ENCODE measurements at places on chromosomes 3 and 15.

DNA sequence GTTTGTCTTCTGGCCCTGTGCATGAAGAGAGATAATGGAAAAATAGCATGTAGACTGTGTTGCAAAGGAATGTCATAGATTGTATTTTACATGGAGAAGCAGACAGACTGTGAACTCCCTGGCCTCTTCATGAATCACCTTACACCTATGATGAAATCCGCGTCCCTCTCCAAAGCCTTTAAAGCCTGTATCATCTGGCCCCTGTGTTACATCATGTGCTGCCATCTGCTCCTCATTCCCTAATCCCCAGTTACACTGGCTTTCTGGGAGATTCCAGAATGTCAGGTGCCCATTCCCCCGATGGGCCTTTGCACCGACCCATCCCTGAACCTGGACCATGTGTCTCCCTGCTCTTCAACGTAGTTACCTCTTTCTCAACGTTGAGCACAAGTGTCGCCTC lies 190.8 kb downstream of the ADAMTSL3 start:
- no peak for DNase-seq

DNA sequence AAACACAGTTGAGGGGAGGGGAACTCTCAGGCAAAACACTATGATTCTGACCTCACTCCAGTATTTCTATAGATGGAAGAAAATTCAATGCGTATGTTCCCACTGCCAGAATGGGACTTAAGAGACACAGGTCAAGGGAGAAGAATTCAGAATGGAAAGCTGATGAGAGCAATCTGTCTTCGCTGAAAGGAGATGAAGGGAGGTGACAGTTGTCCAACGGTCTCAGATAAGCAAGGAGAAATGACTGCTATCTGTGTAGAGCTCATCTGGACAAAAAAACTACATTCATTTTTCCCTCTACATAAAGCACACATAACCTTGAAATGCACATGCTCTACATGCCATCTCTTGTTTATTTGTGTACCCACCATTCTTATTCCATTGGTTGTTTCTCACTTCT lies 405.1 kb downstream of the LSAMP start:
- no peak for DNase-seq

DNA sequence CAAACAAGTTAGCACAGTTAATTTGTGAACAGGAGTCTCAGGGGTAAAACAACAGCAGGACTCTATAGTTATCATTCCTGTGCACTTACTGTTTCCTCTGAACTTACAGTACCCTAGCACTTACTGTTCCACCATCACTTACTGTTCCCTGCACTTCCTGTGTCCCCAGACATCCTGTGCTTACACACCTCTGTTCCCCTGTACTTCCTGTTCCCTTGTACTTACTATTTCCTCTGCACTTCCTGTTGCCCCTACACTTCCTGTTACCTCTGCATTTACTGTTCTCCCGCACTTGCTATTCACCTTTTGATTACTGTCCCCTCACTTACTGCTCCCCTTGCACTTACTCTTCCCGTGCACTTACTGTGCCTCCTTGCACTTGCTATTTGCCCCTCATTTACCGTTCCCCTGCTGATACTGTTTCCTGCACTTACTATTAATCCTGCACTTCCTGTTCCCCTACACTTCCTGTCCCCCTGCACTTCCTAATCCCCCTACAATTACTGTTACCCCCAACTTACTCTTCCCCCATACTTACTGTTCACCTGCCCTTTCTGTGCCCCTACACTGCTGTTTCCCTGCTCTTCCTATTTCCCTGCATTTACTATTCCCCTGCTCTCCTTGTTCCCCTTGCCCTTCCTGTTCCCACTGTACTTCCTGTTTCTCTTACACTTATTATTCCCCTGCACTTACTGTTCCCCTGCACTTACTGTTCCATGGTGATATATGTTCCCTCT lies 30.3 kb downstream of the TPRA1 start:
- no peak for DNase-seq

- no peak for DNase-seq
These were observed 40.4 kb upstream of the VEPH1 start for GRCh38 chr3:157543501-157544035.

DNA sequence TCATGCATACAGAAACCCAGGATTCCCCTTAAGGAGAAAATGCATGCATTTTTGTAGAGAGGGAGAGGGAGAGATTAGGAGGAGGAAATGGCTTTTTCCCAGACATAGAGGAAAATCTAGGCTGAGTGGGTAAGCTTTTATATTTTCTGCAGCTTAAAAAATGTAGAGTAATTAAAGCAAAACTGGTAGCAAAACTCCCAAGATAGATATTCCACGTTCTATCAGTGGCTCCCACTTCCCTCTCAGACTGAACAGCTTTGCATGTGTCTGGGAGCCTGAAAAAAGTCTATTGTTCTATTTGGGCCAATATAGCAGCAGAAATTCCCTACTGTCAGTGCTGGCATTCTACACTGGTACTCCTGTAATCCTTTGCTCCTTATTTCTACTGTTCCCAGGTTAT lies 110.8 kb upstream of the CADPS start:
- no peak for DNase-seq

DNA sequence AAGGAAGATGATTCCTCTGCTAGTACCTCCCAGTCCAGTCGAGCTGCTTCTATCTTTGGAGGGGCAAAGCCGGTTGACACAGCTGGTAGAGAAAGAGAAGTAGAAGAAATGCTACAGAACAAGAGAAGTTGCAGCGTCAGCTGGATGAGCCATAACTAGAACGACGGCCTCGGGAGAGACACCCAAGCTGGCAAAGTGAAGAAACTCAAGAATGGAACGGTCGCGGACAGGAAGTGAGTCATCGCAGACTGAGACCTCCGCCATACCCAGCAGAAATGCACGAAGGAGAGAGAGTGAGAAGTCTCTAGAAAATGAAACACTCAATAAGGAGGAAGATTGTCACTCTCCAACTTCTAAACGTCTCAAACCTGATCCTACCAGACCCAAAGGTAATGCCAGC lies 19.0 kb upstream of the PARP14 start:
- no peak for DNase-seq

DNA sequence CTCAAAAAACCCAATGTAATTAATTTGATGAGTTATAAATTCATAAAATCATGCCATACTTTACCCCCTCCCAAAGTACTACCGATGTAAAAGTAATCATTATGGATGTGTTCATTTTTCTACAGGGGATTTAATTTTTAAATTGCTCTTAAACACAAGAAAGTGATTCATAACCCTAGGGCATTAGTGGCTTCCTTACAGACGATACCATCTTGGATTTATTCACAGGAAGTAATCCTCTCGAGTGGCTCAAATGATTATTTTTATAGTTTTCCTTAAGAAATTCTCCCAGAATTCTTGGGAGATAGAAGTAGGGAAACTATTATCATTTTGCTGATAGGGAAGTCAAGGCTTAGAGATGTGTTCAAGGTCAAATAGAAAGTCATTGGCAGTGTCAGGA lies 80.9 kb downstream of the PEX5L start:
- DNase-seq, result no peak

DNA sequence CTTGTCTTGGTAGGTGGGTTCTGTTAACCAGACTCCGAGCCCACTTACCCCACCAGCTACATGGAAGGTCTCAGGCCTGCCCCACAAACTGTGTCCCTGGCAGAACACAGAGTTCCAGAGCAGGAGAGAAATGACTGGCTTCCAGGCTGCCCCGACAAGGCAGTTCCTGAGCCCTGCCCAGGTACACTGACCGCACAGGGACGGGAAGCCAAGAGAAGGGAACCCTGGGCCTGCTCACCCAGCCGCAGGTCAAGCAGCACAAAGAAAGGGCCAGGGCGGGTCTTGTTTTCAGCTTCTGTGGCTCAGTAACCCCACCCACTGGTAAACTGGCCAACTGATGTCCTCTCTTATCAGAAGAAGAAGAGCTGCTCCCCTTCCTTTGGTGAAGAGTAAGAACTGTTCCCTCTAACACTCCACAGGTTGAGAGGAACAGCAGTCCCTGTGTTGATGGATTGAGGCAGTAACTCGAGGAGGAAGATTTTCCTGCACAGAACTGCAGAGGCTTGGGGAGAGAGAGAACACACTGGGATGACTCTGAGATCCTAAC lies 68.4 kb downstream of the CRTC3 start:
- DNase-seq, result no peak

GRCh38 chr15:73784291-73784690 lies 31.1 kb upstream of the INSYN1 start:
- DNase-seq, result no peak

GRCh38 chr3:65572175-65572777 lies 466.4 kb downstream of the MAGI1 start:
- no peak for DNase-seq

DNA sequence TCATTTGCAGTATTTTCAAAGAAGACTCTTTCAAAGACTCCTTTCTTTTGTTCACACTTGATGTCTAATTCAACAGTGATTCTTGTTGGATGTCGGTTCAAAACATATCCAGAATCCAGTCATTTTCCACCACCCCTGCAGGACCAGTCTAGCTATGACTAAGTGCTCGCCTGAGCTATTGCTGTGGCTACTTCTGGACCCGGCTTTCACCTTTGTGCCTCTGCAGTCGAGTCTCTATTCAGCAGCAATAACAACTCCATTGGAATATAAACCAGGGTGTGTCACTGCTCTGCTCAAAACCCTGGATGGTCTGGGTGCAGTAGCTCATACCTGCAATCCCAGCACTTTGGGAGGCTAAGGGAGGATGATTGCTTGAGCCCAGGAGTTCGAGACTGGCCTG lies 55.0 kb downstream of the PRICKLE2 start:
- no peak for DNase-seq

DNA sequence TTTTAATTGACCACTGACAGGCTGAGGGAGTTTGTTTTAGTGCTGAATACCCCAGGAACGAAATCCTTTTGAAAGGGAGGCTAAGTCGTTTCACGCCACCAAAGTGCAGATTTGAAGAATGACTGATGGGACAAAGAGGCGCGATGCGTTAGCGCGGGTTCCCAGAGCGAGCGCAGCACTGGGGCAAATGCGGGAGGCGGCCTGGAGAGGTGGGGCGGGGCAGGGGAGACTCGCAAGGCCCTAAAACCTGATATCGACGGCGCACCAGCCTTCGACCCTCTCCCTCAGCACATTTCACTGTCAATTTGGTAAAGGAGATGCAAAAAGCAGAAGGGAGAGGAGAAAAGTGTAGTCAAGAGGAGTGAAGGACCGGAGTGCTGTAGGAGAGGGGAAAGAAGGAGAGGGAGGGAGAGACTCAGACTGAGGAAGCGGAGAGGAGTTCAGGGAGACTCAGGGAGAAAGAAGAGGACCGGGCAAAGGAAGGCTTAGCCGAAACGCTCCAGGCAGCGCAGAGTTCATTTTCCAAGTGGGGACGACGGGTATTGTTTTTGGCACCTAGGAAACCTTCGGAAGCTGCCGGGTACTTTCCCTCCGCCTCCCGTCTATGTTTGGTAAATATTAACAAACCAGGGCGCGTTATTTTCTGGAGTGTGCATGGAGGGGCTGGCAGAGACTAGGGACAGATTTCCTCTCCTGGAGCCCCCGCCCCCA lies 3.8 kb upstream of the FOXB1 start:
- peak; percentile 33 for DNase-seq

DNA sequence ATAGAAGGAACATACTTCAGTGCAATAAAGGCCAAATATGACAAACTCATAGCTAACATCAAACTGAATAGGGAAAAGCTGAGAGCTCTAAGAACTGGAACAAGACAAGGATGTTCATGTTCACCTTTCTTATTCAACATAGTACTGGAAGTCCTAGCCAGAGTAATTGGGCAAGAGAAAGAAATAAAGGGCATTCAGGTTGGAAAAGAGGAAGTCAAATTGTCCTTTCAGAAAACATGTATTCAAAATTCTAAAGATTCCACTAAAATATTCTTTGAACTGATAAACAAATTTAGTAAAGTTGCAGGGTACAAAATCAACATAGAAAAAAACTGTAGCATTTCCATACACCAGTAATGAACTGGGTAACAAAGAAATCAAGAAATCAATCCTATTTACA lies 12.2 kb upstream of the ZNF197 start:
- DNase-seq, result no peak

DNA sequence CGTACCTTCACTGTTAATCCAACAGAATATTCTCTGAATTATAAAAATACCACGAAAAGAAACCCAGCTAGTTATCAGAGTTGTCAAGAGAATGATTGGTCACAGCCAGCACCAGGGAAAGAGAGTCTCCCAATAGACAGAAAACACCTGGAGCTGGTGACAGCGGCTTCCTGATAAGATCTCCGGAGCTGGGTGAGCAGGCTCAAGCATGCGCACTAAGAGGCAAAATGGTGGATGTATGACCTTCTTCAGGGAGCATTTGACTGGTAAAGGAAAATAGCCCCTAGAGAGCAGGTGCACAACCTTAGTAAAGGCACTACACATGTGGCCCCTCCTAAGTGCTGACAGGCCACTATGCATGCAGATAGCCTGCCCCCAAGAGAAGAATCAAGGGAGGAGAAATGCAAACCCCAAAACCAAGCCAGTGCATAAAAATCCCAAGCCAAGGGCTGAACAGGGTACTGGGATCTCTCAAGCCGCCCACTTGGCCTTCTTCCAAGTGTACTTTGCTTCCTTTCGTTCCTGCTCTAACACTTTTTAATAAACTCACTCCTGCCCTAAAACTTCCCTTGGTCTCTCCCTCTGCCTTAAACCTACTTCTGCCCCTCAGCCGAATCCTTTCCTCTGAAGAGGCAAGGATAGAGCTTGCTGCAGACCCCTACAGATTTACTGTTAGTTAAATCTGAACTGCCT lies 93.2 kb downstream of the UACA start:
- DNase-seq, result no peak

DNA sequence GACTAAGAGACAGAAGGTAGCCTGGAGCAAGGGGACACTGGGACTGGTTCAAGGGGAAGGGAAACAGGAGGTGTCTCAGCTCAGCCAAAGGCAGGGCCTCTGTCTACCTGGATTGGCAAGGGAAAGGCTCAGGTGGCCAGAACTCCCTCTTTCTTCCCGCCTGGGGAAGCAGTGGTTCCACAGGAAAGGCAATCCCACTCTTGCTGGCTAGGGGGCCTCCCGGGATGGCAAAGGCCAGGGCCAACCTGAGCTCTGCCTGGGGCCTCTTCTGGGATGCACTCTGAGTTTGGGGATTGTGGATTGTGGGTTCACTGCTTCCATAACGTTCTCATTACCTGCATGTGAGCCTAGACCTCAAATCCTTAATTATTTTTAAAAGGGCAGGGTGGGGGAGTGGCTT lies 13.0 kb upstream of the PARP6 start:
- DNase-seq, result no peak

DNA sequence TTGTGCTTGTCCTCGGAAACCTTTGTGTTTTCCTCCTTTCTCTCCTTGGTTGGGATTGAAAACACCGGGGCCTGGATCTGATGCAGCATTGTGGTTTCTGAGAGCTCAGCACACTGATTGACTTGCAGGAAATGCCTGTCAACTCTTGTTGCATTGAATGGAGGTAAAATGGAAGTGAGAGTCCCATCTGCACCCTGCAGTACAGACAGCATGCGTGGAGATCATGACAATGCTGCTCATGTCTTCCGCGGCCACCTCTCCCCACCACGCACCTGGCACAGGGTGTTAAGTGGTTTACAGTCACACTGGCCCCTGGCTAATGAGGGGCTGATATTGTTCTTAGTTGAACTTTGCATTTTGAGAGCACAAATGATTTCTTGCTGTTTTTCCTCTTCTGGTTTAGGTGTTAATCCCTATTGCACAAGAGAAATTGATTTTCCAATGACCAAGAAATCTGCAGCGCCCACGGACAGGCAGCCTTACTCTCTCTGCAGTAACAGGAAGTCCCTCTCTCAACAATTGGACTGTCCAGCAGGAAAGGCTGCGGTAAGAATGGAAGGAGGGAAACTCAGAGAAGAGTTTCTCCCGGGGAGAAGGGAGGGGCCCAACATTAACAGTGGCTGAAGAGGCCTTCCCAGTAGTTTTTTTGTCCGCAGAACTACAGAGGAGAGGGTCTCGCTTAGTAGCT lies 58.5 kb downstream of the STARD5 start:
- DNase-seq, result peak; percentile 36

- DNase-seq, result no peak
These were observed 45.1 kb upstream of the C15orf39 start for GRCh38 chr15:75156326-75157215.

Data from NCI-H510A treated with DMSO at 0.1 percent for 48 hours (cell line).